ENCODE measurements at places on chromosomes 5 and 9.

DNA sequence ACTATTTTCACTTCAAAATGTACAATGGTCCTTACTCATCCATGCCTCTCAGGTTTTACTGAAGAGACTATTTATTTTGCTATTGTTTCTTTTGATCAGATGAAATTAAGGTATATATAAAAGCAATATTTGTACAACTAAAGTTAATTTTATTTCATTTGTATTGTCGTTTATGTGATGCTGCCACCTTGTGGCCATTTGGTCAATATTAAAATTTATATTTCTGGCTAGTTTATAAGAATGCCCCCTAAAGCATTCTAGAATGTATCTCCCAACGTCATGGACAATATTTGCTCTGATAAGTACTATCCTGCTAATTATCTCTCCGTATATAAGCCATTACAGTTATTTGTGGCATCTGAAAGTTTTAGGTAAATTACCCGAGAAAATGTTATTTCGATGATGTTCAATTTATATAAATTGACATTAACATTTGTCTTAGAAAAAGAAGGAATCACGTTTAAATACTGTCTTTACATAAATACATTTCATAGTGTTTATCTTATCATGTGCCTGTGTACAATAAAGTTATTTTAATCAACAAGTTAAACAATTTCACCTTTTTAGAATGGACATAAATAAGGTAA is 680.0 kb downstream of the TAF11L14 start:
- DNase-seq, result no peak

GRCh38 chr5:174418809-174419539 is 305.4 kb upstream of the MSX2 start:
- no peak for DNase-seq

GRCh38 chr5:133430095-133430494 is 182.2 kb downstream of the FSTL4 start:
- no peak for DNase-seq

DNA sequence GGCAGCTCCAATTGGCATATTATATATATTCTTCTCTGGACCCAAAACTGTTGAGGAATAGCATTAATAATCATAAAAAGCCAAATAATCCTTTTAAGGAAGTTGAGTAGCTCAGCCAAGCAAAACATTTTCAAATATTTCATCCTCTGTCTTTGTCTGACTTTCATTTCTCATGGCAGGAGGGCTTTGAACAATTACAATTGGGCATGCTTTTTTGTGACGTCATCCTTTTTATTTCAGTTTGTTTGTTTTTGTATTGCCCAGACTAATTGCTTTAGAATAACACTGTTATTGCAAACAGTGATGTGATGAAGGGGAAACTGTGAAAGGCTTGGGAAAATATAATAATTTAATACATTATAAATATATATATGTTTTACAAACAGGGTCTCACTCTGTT is 65.2 kb upstream of the MAP1B start:
- DNase-seq, result no peak

- DNase-seq, result no peak
These were observed 5.2 kb downstream of the SURF4 start for GRCh38 chr9:133370685-133371084.

- DNase-seq, result peak; percentile 83
These were observed 544 bp downstream of the FNBP1 start for GRCh38 chr9:130042406-130042884.

DNA sequence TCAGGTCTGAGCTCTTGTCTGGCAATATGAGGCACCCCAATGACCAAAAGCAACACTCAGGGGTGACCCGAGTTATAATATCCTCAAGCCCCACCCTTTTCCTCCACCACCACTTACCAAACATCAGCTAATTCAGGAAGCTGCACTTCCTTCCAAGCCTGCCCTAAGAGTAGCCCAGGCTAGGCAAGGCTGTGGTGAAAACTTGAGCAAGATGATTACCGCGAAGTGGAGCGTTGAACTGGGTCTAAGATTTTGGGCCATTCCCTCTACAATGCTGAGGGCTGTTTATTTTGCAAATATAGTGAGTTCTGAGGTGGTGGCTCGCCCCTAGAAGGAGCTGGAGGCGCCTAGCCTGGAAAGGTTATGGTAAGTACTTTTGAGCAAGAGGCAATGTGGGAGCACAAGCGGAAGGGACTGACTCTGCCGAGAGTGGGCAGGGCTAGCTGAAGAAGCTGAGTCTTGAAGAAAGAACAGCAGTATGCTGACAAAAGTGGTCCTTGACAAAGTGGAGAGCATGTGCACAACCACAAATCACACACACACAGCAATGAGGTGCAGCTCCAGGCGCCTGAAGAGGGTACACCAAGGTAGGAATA is at the start of gene HK3:
HK3 (minus strand) TSS at position 51 of the 596 bp plus-strand sequence. CDS start 3,187 bp downstream, outside the sequence.
- DNase-seq, result no peak

DNA sequence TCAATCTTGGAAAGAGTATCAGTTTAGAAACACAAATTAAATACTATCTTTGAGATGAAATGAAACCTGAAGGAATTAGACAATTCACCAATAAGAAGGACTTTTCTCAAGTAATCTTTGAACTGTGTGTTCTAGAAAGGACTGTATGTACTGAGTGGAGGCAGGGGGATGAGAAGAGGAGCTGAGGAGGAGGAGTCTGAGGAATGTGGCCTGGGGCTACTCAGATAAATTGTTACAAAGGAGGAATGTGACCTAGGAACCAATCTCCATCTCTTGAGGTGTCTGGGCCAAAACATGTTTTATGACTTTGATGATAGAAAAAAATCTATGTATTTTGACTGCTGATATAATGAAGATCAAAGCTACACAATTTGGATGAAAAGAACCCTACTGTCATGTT is 124.3 kb upstream of the ANKRD55 start:
- no peak for DNase-seq

DNA sequence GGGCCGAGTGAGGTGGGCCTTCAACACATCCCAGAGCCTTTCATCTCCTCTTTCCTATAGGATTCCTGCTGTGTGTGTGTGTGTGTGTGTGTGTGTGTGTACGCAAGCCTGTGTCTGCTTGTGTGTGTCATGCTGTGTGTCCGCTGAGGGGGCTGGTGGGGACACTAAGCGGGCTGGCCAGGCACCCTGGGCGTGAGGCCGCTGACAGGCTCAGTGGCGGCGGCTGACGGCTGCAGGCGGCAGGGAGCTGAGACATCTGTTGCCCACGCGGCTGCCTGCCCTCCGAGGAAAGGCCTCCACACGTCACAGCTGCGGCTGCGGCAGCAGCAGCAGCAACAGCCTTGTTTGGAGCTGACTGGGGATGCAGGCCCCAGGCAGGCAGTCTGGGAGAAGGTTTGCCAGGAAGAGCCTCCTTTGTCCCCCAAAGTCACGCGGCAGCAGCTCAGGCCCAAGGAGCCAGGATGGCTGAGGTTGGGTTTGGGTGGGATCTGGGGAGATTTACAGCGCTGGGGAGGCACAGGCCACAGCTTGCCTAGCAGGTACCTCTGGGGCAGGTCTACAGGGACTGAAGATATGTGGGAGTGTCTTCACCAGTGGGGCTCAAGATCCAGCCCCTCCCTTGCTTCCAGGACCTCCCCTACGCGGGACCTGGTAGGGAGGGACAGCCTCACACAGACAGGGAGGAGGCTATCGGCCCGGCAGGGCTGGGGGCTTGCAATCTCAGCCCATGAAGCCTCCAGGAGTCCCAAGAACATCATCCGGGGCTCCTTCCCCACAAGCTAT is 1.8 kb downstream of the PDLIM4 start:
- DNase-seq, result peak; percentile 93

DNA sequence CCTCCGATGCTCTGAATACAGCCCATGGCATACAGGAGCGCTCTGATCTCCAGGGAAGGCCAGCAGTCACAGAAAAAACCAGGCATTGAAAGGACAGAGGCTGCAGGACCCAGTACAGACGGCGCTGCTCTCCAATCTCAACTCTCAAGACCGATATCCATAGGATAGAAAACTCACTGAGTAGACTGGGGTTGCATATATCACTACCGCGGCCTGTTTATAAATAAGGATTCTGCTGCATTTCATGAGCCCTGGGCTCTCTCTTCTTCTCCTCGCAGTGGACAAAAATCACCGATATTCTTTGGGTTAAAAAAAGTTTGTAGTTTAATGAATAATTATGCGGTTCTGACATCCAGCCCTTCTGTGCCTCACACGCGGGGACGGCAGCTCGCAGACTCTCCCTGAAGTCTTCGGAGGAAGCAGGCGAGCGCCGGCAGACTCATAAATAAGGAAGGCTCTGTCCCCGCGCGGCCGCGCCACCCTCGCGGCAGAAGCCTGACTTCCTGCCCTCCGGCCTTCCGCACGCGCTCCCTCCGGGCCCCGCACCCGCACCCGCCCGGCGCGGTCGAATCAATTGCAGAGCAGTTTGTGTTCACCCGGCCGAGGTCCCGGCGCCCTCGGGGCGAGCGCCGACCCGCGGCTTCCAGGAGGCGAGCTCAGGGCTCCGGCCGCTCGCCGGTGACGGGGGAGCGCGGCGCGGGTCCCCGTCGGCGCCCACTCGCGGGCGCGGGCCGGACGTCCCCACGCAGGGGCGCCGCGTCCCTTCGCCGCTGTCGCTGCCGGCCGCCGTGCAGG is at the start of gene FAM78A:
FAM78A (minus strand) TSS at position 417 of the 795 bp plus-strand sequence; CDS start at position 86, 331 bp downstream.
- no peak for DNase-seq

DNA sequence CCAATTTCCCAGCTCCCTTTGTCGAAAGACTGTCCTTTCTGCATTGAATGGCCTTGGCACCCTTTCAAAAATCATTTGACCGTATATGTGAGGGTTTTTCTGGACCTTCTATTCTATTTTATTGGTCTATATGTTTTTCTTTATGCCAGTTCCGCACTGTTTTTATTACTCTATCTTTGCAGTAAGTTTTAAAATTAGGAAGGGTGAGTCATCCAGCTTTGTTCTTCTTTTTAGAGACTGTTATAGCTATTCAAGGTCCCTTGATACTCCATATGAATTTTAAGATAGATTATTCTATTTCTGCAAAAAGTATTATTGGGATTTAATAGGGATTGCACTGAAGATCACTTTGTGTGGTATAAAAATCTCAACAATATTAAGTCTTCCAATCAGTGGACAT is 44.2 kb upstream of the STARD4 start:
- no peak for DNase-seq

GRCh38 chr9:96408409-96409280 is 9.5 kb downstream of the ZNF367 start:
- no peak for DNase-seq

- DNase-seq, result no peak
These were observed 33.8 kb downstream of the ERP44 start for GRCh38 chr9:100064872-100065581.

GRCh38 chr5:167709625-167710024 is 581.8 kb upstream of the WWC1 start:
- DNase-seq, result no peak

GRCh38 chr5:165508286-165508685 is 2002.9 kb downstream of the MAT2B start:
- no peak for DNase-seq

DNA sequence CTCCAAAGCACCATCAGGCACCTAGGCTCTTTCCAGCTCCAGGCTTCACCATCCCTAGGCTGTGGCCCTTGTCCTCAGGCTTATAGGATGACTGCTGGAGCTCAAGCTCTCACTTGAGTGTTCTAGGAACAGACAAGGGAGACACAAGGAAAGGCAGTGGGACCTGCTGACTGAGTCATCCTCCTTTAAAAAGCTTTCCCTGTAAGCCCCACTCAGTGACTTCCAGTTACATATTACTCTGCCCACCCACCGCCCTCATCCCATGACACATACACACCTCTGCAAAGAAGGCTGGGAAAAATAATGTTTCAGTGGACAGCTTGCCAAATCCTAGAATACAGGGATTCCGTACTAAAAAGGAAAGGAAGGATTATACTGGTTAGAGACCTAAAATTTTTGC is 154.2 kb upstream of the ZNF366 start:
- DNase-seq, result no peak

DNA sequence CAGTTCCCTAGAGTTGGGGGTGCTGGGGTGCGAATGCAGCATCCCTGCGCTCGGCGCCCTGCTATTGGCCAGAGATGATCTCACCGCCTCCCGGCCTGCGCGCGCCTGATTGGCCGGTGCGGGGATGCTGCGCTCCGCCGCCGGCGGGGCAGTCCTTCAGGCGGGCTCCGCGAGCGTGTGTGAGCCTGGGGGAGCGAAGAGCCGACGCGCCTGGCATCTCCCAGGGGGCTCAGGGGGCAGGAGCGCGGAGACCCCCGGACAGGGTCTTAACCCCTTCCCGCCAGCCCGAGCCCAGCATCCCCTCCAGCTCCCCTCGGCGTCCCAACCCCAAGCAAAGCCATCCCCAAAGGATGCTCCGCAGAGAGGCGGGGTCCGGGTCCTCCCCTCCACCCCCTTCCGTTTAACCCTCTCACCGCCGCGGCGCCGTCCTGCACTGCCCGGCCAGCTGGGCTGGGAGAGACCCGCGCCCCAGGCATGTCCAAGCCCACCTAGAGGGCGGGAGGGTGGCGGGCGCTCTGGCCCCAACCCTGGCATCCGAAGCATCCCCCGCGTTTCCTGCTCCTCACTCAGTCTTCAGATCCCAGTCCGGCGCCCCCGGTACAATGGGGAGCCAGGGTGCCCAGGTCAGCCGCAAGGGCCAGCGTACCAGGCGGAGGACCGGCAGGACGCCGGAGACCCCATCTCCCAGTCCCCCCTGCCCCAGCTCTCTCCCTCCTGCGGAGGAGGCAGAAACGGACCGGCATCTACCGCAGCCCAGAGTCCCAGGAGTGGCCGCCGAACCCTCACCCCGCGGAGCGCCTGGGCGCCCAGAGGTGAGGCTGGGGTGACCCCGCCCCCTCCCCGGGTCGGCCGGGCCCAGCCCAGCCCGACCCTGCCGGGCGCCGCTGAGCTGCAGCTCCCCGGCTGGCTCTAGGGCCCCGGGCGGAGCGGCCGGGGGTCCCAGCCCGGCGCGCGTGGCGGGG is 19.3 kb upstream of the TOR2A start:
- no peak for DNase-seq

DNA sequence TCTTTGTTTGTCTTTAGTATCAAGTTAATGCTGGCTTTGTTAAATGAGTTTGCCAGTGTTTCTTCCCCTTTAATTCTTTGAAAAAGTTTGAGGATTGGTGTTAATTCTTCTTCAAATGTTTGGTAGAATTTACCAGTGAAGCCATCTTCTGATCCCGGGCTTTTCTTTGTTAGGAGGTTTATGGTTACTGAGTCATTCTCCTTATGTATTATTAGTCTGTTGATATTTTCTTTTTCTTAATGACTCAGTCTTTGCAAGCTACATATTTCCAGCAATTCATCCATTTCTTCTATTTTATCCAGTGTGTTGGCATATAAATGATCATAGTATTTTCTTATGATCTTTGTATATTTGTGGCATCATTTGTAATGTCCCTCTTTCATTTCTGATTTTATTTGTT is 74.5 kb upstream of the SPINK5 start:
- no peak for DNase-seq

- DNase-seq, result no peak
These were observed 83.0 kb upstream of the IL33 start for GRCh38 chr9:6132650-6133049.

All from posterior vena cava (tissue), 2 donors.